ENCODE measurements at places on chromosomes 7 and 10.

DNA sequence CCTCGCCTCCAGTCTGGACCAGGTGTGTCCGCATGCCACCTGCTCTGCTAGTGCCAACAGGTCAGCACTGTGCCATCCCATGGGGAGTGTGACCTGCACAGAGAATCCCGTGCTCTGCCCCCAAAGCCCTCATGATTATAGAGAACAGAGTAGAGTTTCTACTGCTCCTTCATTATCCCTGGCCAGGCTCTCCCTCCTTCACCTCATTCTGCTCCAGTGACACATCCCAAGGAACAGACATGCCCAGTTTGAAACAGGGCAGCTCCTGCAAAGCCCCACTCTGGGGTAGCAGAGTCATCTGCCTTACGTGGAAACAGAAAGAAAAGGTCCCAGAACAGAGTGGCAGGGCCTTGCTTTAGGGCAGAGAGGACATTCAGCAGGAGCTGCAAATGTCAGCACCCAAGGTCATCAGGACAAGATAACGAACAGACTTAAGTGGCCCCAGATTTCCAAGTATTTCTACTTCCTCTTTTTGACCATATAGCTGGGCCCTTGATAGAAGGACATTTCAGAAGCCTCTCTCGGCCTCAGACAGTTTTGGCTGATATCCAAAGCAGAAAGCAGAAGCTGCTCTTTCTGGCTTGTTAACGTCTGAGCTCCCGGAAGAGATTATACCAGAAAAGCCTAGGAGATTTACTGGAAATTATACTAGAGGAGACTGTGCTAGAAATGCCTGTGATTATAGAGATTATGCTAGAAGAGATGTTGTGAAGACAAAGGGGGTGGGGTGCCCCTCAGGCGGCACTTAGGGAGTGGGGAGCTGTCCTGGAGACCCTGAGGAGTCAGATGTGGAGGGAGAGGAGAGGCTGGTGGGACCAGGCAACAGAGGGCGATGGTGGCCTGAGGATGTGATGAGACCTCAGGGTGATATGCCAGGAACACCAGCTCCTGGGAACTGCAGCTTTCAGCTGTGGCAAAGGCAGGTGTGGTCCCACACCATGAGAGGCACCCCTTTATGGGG is 12.6 kb downstream of the TMEM176B start:
- DNase-seq = no peak

- DNase-seq = no peak
Measured at GRCh38 chr7:44367475-44368043, 42.2 kb upstream of the CAMK2B start.

GRCh38 chr10:82358486-82359099 is 483.6 kb downstream of the NRG3 start:
- DNase-seq = no peak

GRCh38 chr7:151905353-151905752 is 28.4 kb upstream of the PRKAG2 start:
- no peak for DNase-seq

DNA sequence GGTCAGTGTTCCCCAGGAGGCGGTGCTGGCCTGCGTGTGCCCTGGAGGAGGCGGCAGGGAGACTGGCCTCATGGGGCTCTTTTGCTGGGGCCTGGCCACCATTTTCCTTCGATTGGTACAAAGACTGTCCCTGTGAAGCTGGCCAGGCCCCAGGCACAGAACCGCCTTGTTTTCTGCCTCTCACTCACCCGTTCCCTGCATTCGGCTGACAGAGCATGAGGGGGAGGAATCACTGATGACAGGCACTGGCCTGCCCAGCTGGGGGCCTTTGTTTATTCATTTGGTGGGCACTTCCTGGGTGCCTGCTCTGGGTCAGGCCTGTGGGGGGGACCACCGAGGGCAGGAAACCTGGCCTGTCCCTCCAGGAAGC is 139.2 kb downstream of the FAM53B start:
- DNase-seq = no peak

- no peak for DNase-seq
Measured at GRCh38 chr7:106462914-106463482, 178.2 kb upstream of the NAMPT start.

DNA sequence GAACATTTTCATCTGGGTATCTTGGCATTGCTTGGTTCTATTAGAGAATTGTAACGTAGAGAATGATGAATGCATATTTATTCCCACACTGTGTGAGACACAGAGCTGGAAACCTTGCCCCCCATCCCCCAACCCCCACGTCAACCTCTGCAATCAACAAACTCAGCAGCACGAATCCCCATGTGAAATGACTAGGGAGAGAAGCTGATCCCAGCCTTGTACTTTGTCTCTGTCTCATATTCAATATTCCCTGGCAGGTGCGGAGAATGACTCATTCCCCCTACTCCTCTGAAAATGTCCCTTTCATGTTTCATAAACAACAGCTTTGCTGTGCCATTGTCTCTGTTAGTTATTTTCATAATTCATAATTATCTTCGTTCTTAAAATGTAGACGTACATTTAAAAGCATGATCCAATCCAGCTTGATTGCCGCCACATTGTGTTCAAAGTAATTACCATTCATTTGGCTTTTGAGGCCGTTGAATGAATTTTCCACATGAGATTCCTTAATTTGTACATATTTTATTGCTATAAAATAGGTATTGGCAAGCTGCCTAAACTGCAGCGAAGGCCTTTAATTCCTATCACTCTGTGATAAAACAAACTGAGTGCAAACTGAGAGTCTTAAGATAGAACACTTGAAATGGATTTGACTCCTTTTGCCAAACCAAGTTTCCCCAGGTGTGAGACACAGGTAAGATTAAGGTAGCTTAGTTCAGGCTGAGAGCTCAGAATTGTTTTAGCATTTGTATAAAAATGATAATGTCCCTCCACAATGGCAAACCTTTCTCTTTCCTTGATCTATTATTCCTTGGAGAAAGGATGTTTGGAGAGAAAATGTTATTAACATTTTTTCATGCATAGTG is 920.2 kb downstream of the TYW1 start:
- no peak for DNase-seq

GRCh38 chr10:18350340-18350739 is 210.1 kb downstream of the CACNB2 start:
- no peak for DNase-seq

GRCh38 chr7:43196379-43196778 is 83.9 kb downstream of the HECW1 start:
- DNase-seq = no peak

- no peak for DNase-seq
Measured at GRCh38 chr7:85021101-85021704, 165.7 kb downstream of the SEMA3D start.

DNA sequence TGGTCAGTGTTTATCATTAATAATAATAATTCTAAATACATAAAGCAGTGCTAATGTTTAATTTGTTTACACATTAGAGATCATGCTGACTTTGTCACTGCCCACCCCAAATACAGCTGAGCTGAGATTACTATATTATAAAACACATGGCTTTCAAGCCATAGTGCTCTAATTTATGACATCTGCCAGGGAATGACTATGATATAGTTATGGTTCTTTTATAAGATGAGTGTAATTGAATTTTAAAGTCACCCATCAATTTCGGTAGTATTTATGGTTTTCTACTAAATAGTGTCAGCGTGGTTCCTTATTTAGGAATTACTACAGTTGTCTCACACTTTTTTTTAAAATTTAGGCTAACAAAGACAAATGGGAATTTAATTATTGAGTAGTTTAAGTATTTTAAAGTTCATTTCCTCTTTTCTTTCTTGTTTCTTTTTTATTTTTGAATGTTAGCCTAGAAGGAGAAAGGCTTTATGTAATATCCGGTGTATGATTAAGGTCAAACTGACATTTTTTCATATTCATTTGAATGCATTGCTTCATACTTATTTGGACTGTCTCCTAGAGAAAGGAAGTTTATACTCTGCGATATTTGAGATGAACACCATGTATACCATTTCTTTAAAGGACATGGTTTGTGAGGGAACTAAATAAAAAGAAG is 3.9 kb downstream of the CDK14 start:
- DNase-seq = no peak

DNA sequence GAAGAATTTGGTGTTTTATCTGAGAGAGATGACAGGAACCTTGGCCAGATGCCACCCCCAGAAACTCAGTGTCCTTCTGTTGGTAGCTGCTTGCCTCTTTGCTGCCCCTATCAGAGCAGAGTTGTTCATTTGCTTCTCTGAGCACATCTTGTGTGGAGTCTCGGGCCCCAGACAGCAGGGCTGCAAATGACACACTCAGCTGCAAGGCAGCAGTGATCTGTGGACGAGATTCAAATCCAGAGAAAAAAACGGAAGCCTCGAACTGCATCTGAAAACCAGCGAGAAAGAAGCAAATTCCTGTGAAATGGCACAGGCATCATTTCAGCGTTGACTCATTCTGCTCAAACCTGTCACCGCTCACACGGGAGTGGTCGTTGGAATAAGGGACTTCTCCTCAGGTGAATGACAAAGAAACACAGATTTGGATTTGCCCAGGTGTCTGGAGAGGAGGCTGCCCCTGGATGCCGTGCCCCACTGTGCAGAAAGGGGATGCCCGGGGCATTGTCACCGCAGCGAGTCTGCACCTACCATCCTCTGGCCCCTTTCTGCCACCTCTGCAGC is 144.7 kb downstream of the PFKFB3 start:
- no peak for DNase-seq

DNA sequence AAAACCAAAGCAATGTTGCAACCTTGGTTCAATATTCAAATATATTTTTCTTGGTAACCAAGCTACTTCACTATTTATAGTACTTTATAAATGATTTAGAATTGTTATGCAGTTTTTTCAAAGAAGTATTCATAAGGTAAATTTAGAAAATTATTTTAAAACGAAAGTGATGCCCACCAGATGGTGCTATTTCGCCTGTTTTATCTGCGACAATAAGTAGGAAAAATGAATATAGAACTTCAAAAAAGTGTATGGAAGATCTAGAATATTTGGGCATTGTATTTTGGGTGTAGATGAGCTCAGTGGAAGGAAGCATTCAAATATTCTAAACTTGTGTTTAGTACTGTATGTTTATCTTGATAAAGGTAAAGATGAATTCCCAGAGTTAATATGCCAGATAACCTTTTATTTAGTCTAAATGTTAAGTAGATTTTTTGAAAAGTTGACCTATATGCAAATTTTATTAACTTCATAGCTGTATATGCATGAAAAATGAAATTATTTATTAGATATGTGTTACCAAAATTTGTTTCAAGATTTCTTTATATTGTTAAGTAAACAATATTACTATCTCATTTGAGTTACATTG is 93.2 kb downstream of the ADK start:
- no peak for DNase-seq

- DNase-seq = no peak
Measured at GRCh38 chr10:99682032-99682431, 22.7 kb downstream of the ENTPD7 start.

- DNase-seq = no peak
Measured at GRCh38 chr7:16318989-16319915, 102.1 kb downstream of the CRPPA start.

DNA sequence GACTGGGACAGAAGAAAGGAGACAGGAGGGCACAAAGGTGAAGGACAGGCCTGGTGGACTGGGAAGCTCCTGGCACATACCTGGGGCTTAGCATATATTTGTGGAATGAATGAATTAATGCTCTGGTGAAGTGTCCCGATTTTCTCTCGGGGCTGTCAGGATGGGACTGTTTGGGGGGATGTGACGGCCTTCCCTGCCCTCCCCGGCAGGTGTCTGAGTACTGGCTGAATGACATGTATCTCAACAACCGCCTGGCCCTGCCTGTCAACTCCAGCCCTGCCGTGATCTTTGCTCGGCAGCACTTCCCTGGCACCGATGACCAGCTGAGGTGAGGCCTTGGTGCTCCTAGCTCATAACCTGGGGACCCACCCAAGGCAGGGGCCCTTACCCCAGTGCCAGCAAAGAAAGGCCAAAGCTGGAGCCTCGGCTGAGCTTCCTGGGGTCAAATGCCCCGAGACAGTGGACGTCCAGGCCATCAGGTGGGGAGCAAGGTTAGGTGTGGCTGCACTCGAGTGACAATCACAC is 6.5 kb downstream of the CHAT start:
- no peak for DNase-seq

- DNase-seq = no peak
Measured at GRCh38 chr7:155210356-155210755, 87.3 kb upstream of the INSIG1 start.

GRCh38 chr7:122136078-122136477 is 8.0 kb downstream of the AASS start:
- no peak for DNase-seq

DNA sequence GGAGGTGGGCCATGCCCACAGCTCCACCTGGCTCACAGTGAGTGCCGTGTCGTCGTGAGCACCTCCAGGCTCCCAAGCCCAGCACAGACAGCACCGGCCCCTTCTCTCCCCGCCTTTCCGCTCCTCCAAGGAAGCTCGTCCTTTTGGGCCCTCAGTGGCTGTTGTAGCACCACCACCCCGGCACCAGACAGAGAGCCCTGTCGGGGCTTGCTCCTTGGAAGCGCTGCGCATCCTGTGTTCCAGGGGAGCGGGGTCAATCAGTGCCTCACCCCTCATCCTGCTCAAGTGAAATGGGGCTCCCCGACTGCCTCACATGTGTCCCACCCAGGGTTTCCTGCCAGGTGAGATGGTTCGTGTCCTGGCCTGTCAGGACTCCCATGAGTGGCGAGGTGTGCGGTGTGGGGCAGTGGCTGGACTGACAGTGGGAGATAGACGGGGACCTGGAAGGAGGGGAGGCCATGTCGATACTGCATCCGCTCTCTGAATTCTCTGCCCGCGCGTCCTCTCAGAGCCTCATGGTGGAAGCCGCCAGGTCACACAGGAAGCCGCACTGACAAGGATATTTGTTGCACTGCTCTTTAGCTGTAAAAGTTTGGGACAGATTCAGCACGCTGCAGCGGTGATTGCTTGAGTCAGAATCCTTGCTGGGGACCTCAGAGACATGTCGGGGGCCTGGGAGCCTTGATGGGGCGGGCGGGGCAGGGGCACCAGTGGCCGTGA is 107.1 kb downstream of the INPP5A start:
- DNase-seq = no peak

GRCh38 chr7:28432105-28432504 is 19.8 kb downstream of the CREB5 start:
- DNase-seq = no peak

DNA sequence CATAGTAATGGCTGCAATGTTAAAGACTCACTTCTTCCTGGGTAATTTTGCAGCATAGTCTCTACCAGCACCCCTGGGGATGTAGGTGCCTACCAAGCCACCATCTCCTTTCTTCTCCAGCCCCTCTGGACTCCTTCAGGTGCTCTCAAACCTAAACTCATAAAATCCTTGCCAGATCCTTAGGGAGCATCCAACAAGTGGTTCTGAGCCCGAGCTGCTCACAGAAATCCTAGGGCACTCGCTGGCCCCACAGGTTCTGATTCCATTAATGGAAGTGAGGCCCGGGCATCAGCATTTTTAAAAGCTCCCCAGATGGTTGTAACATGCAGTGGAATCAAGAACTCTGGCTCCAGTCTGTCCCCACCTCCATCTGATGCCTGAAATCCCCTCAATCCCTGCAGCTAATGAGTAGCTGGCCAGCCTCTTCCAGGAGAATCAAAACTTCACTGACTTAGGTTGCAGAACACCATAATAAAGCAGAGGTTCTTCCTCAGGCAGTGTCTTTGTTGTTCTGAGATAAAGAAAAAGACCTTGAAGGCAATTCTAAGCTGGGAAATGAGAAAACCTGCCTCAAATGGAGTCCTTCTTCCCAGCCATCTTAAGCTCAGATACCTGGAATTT is 336.8 kb downstream of the KCNMA1 start:
- DNase-seq = no peak

GRCh38 chr7:98733036-98733435 is 116.0 kb downstream of the NPTX2 start:
- DNase-seq = peak; percentile 65

- no peak for DNase-seq
Measured at GRCh38 chr10:131205556-131205955, 106.0 kb downstream of the TCERG1L start.

- DNase-seq = no peak
Measured at GRCh38 chr7:110827287-110827855, 263.6 kb upstream of the LRRN3 start.

Measured in GM12891 (cell line).